ENCODE measurements at places on chromosomes 2 and 18.
A peak's percentile ranks its signal among the peaks of the same experiment; 100 is the strongest.

- peak; percentile 6 for DNase-seq
Observed at GRCh38 chr2:209094221-209094620, 329.6 kb upstream of the MAP2 start.

DNA sequence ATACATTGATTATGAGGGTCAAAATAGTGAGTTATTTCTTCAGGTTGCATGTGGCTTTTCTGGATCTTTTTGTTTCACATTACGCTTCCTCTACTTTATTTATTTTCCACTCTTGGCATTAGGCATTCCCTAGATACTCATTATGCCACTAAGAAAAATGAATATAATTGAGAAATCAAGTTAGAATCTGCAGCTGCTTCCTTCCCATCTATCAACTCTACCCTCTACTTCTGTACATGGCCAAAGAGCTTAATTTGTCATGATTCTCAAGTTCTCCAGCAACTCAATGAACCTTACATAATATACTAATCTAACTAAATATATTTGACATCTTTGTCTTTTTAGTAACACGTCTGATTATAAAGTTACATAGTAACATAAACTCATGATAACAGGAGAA, 598.1 kb upstream of the LRRTM4 start:
- DNase-seq: no peak

- DNase-seq: no peak
Observed at GRCh38 chr2:43133336-43133707, 93.1 kb downstream of the ZFP36L2 start.

DNA sequence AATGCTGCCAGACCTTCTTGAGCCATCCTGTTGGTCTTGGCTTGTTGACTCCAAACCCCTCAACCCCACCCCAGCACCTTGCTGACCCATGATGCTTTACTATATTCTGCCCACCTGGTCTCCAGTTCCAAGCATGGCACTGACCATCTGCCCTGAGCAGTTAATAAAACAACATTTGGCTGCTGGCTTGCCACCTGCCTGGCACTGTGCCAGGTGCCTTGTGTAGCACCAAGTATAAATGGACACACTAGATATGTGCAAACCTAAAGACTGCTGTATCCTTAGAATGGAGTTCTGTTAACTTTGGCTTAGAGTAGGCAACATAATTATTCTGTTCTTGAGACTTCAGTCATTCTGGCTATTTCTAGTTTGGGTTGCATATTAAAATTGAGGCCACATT, 91.4 kb downstream of the ACSL3 start:
- DNase-seq: no peak

DNA sequence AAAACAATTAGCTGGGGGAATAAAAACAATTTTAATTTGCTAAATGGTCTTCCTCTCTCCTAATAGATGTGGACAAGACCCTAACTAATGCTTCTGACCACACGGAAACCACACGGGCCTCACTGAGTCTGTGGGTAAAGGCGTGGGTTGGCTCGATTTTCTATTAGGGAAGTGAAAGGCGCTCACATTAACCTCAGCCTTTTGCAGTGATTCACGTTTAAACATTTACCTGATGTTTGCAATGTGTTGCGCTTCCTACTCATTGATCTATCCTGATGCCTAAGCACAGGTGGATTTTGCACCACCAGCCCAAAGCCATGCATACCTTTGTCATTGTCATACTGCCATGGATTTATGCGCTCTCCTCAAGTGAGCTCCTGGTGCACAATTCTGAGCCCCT, 35.6 kb upstream of the NRP2 start:
- no peak for DNase-seq

- DNase-seq: no peak
Observed at GRCh38 chr2:175852879-175853615, 149.0 kb downstream of the LNPK start.

- DNase-seq: no peak
Observed at GRCh38 chr2:106800180-106800579, 85.8 kb downstream of the ST6GAL2 start.

DNA sequence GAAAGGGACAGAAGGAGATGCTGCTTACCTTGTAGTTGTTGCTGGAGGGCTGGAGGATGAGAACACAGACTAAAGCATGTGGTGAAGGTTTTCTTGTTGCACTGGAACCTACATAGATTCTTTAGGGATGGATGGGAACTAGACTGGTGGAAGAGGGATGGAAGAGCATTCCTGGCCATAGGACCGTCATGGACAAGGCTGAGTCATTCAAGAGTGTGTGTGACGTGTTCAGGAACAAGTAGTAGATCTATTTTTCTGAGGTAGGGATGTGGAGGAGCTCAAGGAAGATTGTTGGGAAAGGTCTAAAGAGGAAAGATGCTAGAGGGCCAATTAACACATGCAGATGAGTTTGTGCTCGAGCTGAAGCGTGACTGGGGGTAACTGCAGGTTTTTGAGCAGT, 6.6 kb downstream of the STAT4 start:
- DNase-seq: no peak

DNA sequence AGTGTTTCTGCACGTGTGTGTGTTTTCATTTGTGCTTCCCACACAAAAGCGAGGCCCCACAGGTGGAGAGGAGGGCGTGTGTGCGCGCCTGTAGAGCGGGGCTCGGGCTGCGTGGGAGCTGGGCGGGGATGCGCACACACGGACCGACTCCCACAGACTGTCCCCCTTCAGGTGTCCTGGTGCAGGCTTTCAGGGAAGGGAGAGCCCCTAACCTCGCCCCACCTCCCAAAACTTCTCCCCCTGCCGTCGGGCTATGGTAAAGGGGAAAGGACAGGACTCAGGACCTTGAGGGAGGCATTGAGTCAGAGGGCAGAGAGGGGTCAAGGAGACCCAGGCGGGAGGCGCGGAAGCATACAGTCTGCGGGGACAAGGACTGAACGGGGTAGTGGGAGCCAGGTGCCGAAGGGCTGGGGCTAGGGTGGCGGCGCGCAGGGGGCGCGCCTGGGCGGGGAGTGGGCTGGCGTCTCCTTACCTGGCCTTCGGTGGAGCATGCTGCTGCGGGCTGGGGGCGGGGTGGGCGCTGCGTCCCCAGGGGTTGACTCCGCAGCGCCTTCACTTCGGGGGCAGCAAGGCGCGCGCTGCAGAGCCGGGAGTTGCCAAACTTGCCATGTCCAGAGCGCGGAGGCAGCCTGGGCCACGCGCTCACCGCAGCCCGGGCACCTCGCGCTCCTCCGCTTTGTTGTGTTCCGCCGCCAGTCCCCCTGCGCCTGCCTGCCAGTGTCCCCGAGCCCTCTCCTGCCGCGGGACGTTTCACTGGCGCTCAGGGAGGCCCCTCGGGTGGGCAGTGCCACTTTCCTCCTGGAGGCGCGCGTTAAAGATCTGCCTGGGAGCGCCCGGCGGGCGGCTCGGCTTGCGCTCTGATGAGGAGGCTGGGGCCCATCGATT, 302.0 kb downstream of the NCKAP5 start:
- DNase-seq: no peak

GRCh38 chr2:119474371-119475224, 42.9 kb downstream of the TMEM37 start:
- DNase-seq: no peak

DNA sequence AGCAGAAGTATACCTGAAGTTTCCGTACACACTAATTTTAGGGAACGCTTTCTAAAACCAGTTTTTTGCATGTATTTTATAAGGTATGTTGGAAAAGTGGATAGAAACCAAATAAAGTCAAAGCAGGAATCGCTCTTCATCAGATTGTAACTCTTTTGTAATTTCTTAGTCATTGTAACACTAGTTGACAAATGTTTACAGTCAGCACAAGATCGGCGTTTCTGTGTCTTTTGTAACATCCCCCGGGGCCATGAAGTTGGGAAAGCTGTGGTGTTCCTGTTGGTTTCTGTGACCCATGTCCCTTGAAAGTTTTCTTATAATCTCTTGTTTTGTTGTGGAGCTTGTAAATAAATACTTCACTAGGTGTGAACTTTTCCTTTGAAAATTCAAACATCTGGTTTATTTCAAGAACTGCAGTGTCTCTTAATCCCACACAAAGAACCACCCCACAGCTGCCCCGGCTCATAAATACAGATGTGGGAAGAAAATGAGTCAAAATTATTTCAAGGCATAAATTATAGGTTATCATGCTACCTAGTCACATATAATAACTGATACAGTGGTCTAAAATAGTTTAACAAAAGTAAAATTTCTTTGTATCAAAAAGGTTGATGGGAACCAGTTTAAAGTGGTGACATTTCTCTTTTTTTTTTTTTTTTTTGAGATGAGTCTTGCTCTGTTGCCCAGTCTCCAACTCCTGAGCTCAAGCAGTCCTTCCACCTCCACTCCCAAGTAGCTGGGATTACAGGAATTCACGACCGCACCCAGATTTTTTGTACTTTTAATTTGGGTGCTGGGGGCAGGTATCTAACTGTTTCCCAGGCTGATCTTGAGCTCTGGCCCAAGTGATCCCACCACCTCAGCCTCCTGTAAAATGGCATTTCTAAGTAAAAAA, 751 bp upstream of the NMI start:
- DNase-seq: no peak

GRCh38 chr18:66900837-66901236, 296.9 kb upstream of the CDH19 start:
- DNase-seq: no peak
